AG04450 (cell line): ENCODE measurements at places on chromosomes 7 and 10. TPM values are rescaled to one million over a fixed set of nuclear protein-coding genes. Genes with fewer than 3 reads are reported as not detected.

Gene TMEM130
- polyA plus RNA-seq: 7.0 and 11.3 TPM in 2 replicates

Gene CPA2
- 0.05 and 0.10 TPM in 2 replicates for polyA plus RNA-seq

Gene SYNPO2L
- polyA plus RNA-seq: 0.02 and 0.05 TPM in 2 replicates

Gene CALML5
- polyA plus RNA-seq: not detected in 2 replicates

Gene TMEM236
- polyA plus RNA-seq: 0.01 and 0.02 TPM in 2 replicates

Gene ANXA8
- polyA plus RNA-seq: 0.20 and 0.42 TPM in 2 replicates

Gene ADRA2A
- not detected in 2 replicates for polyA plus RNA-seq

Gene PTF1A
- polyA plus RNA-seq: not detected in 2 replicates

Gene CNPY1
- polyA plus RNA-seq: not detected in 2 replicates

Gene CPA4
- polyA plus RNA-seq: 65.7 and 71.8 TPM in 2 replicates

Gene C10orf67
- 0.10 and 0.14 TPM in 2 replicates for polyA plus RNA-seq

Gene CYP2W1
- not detected in 2 replicates for polyA plus RNA-seq

Gene DNAH11
- not detected in 2 replicates for polyA plus RNA-seq

Gene NEUROD6
- not detected in 2 replicates for polyA plus RNA-seq

Gene IL2RA
- not detected in 2 replicates for polyA plus RNA-seq

Gene CLEC5A
- polyA plus RNA-seq: not detected in 2 replicates
